ENCODE measurements at places on chromosomes 5 and 9.

- DNase-seq = no peak
These were observed 840.3 kb upstream of the SEMA6A start for GRCh38 chr5:117414926-117415325.

- DNase-seq = no peak
These were observed 20.1 kb downstream of the TTC1 start for GRCh38 chr5:160029004-160029403.

DNA sequence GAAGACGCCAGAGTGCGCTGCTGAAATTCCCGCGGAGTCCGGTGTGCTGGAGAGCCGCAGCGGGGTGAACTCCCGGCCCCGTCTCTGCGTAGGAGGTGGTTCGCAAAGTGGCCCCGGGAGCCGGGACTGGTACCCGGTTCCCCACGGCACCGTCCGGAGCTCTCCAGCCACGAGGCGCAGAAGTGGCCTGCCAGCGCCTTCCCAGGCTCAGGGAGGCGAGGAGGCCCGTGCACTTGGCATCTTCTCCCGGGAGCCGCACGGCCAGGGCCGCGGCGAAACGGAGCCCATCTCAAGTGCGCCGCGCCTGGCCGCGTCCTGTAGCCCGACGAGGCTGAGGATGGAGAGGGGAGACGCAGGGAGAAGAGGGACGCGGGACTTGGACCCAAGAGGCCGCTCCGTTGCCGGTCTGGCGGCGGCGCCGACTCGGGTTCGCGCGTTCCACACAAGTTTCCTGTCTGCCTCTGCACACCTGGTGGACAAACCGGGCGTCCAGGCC, 1.1 kb upstream of the IRX1 start:
- DNase-seq = no peak

DNA sequence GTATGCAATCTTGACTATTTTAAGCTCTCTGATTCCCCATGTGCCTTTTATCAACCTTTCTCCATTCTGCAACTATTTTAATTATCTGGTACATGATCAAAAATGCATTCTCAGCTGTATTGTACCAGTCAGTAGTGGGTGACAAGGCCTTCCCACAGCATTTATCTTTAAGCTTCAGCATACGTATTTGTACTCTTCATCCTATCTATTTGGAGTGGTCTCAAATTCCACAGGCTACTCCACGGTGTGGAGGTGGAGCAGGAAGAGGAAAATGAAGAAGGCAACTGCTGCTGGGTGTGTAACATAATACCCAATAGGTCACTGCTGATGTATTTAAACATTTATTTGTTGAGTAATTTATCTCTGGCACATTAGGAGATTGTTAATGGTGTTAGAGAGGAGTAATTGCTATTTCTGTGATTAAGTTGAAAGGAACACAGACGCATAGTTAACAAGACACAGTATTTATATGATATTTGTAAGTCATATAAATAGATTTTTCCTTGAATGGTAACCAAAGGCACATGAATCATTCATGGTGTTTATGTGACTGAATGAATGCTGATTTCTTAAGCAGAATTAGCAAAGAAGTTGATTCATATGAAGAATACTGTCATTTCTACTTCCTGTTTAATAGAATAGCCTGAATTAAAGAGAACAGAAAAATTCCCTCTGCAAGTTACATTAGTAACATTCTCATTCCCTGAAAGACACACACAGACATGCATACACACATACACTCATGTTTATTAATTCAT, 153.8 kb upstream of the NR3C1 start:
- DNase-seq = no peak

DNA sequence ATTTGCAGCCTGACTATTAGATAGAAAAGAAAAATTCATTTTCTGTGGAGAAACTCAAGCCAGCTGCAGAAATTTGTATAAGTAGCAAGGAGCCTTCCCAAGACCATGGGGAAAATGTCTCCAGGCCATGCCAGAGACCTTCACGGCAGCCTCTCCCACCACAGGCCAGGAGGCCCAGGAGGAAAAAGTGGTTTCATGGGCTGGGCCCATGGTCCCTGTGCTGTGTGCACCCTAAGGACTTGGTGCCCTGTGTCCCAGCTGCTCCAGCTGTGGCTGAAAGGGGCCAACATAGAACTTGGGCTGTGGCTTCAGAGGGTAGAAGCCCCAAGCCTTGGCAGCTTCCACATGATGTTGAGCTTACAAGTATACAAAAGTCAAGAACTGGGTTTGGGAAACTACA, 73.3 kb upstream of the TTC23L start:
- DNase-seq = no peak

DNA sequence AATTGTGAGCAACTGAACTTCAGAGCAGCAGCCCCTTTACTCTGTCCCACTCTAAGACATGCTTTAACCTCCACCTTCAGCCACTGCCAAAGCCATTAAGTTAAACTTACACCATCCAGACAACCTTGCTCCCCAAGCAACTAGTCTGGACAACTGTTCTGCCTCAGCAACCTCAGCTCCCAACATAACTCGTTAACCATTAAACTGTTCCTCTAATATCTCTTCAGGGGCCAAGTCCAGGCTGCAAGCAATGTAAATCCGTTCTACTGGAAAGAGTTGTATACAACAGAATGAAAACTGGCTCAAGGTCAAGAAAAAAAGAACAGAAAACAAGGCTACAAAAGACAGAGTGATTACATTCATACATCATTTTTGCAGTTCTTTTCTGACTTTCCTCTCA, 131.7 kb upstream of the TARS1 start:
- DNase-seq = no peak

- DNase-seq = no peak
These were observed 58.1 kb downstream of the NNT start for GRCh38 chr5:43661102-43661501.

DNA sequence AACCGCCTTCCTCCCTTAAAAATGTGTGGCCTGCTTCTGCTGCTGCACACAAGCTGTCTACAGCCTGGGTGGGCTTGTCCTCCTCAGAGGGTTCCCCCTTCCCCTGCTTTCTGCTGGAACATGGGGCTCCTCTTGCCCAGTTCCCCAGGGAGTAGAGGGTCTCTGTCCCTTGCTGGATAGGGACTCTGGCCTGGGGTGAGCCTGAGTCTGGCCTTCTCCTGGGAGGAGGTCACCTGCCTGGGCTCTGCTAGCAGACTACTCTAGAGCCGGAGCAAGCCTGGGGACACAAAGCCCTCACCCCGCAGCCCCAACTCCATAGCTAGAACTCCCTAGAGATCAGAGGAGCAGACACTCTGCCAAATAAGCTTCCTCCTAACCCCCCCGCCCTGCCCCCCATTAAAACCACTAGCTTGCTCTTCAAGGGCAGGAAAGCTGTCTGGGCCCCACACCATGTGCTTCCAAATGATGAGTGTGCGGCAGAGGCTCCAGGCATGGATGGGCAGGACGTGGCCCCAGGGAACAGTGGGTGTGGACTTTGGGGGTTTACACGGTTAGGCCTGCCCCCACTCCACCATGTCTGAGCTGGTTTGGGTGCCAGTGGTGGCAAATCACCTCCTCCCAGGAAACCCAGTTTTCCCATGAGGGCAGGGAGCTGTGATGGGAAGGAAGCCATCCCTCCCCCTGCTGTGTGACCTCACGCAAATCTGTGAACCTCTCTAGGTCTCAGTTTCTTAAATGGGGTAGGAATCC, 10.0 kb downstream of the TCF7 start:
- no peak for DNase-seq

- DNase-seq = no peak
These were observed 105.9 kb downstream of the UNC13B start for GRCh38 chr9:35267710-35268109.

- no peak for DNase-seq
These were observed 18.7 kb upstream of the LECT2 start for GRCh38 chr5:135973323-135974020.

- no peak for DNase-seq
These were observed 30.0 kb upstream of the STOM start for GRCh38 chr9:121399883-121400607.

- DNase-seq = no peak
These were observed 1791.1 kb downstream of the MAT2B start for GRCh38 chr5:165296401-165297130.
